Omental fat pad (tissue), 4 donors: ENCODE measurements at places on chromosomes 6 and 20. TPM values are rescaled to one million over a fixed set of nuclear protein-coding genes. Genes with fewer than 3 reads are reported as not detected.

Gene PNLDC1
- 0.37 TPM for total RNA-seq

- DNase-seq: no peak
These were observed 123.5 kb downstream of the MAN1A1 start for GRCh38 chr6:119226089-119226488.

GRCh38 chr6:12898603-12899002 is 182.0 kb downstream of the PHACTR1 start:
- DNase-seq: no peak

DNA sequence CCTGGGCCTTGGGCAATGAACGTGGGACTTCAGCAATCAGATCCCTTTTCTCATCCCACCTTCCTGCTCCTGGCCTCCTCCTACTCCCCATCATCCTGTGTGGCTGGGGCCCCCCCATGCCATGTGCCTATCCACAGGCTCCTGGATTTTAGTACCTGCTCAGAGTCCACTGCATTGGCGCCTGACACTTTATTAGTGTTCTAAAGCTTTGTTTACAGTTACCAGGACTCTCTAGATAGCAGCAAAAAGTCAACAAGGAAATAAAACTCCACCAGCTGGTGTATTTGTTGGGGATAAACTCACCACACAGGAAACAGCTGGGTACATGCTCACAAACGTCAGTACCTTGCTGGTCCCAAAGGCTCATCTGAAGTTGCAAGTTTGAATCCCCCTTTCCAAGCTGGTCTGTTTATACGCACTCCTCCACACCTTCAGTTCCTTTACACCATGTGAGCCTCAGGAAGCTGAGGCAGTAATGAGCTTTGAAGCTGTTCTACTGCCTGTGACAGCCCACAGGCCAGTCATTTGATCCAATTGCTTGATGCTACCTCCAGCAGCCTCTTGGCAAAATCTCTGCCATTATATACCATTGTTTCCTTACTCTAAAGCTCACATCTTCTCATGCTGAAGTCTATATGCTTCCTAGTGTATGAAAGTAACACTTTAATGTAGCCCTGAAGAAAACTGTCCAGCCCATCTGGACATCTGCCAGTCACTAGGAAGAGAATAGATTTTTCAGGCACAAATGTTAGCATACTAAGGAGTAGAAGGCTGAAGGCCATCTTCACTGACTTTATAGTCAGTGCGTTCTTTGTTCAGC is 76.6 kb downstream of the ANKEF1 start:
- no peak for DNase-seq

DNA sequence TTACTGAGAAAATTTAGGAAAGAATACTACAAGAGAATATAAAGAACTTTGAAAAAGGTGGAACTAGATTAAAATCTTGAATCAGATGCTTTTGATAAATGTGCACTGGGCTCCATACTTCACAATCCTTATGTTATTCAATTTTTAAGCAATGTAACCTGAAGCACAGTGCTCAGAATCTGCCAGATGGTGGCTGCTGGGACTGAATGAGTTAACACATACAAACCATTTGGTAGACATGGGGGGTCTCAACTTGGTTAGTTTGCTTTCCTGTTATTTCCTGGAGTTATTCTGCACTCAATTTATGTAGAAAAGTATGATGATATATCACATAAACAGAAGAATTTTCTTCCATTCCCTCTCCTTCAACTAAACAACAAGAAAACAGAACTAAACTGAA is 326.5 kb downstream of the RNGTT start:
- DNase-seq: no peak

- no peak for DNase-seq
These were observed 557.4 kb upstream of the EYS start for GRCh38 chr6:66264376-66264775.
